Upper lobe of right lung (tissue), 1 donor: ENCODE measurements at places on chromosomes 3 and 15. TPM values are rescaled to one million over a fixed set of nuclear protein-coding genes. Genes with fewer than 3 reads are reported as not detected.

- no peak overlapping the region for H3K4me3 ChIP-seq
- H3K27me3 ChIP-seq: peaks cover 24% of the 10 kb centered on the region
- no peak overlapping the region for H3K27ac ChIP-seq
- H3K36me3 ChIP-seq: no peaks in the 10 kb centered on the region
Observed at GRCh38 chr3:142947799-142948575, 15.5 kb downstream of the PAQR9 start.

CHRM5 gene
- not detected for total RNA-seq

DUOXA2 gene
- total RNA-seq: not detected

DNA sequence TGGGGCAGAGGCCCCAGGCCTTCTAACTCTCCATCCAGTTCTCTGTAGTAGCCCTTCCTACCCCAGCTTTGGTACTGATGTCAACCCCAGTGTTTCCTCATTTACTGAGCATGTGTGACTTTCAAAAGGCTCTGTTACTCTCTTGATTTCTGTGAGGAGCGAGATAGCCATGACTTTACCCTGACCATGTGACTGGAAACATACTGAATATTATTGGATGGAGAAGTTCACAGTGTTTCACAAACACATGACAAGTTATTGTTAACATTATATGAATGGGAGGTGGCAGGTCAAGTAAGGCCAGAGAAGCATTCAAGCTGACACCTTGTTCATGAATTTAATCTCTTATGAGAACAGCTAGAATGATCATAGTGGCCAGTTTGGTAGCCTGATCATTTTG, 53.7 kb downstream of the MAGI1 start:
- H3K27me3 ChIP-seq: no peaks in the 10 kb centered on the region
- no peaks in the 10 kb centered on the region for H3K4me1 ChIP-seq
- no peak overlapping the region for H3K27ac ChIP-seq
- no peak overlapping the region for H3K4me3 ChIP-seq
- DNase-seq: no peak

DNA sequence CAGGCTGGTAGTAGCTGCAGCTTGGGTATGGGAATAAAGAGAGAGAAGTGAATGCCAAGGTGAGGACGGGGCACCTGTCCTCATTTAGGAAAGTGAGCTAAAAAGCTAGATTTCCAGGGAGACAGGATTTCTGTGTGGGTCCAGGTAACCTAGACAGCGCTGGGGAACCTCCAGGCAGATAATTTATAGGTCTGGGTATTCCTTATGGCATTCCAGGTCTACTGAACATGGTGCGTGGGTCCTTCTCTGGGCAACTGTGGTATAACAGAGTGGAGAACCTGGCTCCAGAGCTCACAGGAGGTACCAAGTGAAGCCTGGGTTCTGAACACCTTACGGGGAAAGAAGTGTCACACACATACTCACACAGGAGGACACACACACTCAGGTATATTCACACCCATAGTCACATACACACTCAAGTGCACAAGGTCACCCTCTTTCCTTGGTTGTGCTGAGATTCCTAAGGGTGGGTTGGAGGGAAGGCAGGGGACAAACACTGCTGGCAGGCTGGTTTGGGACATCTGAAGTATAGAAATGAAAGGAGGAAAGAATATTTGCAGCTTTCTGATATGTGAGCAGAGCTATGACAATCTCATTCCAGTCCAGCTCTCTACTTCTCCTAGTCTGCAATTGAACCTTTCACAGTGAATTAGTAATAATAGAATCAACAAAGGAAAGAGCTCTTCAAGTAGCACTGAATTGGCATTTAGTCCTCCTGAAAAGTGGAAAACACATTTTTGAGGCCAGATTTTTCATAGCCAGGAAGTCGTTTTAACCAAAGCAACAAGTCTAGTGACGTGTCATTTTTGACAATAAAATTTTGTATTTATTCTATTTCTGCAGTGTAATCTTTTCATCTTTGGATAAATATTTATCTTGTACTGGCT, 37.4 kb upstream of the ITGA11 start:
- H3K36me3 ChIP-seq: no peaks in the 10 kb centered on the region
- no peaks in the 10 kb centered on the region for H3K27me3 ChIP-seq
- H3K4me1 ChIP-seq: peaks cover 11% of the 10 kb centered on the region

GRCh38 chr3:99960941-99961340, 143.3 kb downstream of the CMSS1 start:
- H3K4me3 ChIP-seq: no peak overlapping the region
- H3K36me3 ChIP-seq: no peaks in the 10 kb centered on the region
- peaks cover 10% of the 10 kb centered on the region for H3K4me1 ChIP-seq
- no peaks in the 10 kb centered on the region for H3K27me3 ChIP-seq

GRCh38 chr3:30401971-30402370, 204.4 kb upstream of the TGFBR2 start:
- H3K4me3 ChIP-seq: no peak overlapping the region
- no peak for DNase-seq
- H3K36me3 ChIP-seq: no peaks in the 10 kb centered on the region

EPHA3 gene
- total RNA-seq: 5.1 TPM

DNA sequence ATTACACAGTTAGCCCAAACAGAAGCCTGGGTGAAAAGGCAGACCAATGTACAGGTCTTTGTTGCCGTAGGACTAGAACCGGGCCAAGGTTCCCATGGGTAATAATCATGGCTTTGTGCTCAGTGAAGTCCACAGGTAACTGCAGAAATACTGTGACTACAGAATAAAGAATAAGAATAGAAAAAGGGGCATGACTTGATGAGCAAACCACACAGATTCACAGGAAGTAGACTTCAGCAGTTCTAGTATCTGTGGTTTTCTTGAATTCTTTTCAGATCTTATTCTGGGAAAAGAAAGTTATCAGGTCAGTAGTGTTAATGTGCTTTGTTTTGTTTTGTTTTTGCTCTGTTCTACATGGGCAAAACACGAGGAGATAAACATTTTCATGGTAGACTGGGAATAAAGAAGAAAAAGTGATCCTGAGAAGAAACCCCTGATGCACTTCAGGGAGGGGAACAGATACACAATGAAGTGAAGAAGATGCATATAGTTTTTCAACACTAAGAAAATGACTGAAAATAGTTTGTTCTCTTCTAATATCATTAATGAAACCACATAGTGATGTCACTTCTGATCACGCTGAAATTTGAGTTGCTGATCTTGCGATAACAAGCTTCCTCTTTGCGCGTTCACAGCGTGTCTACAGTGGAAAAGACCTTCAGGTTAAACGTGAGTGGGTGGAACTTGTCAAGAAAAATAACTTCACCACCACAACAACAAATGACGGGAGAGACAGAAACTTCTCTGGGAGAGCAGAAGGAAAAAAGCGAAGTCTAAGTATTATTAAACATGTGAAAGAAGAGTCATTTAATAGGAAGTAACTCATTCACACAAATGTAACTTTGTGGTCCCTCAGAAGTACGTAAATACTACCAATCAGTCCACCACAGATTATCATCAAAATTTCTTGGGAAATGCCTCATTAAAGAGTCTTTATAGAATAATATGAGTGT, 315.8 kb upstream of the SATB1 start:
- peak overlapping the region; percentile 20 for H3K27ac ChIP-seq
- no peak for DNase-seq
- no peaks in the 10 kb centered on the region for H3K36me3 ChIP-seq
- no peaks in the 10 kb centered on the region for H3K4me1 ChIP-seq

SEMA5B gene
- total RNA-seq: 2.3 TPM

DNA sequence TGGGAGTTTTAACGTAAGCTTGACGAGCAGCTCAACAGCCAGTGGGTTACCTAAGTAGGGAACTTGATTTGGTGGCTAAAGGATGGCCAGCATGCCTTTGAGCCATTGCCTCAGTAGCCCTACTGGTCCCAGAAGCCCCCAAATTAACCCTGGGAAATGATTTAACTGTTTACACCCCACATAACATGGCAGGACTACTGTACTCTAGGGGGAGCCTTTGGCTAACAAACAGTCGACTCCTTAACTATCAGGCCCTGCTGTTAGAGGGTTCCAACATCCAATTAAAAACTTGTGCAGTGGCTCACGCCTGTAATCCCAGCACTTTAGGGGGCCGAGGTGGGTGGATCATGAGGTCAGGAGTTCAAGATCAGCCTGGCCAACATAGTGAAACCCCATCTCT, 9.4 kb upstream of the SMCO1 start:
- no peaks in the 10 kb centered on the region for H3K36me3 ChIP-seq
- H3K4me3 ChIP-seq: no peak overlapping the region
- no peaks in the 10 kb centered on the region for H3K4me1 ChIP-seq
- H3K27ac ChIP-seq: no peak overlapping the region
- no peak for DNase-seq
- H3K27me3 ChIP-seq: no peaks in the 10 kb centered on the region

AHSG gene
- total RNA-seq: not detected

DNA sequence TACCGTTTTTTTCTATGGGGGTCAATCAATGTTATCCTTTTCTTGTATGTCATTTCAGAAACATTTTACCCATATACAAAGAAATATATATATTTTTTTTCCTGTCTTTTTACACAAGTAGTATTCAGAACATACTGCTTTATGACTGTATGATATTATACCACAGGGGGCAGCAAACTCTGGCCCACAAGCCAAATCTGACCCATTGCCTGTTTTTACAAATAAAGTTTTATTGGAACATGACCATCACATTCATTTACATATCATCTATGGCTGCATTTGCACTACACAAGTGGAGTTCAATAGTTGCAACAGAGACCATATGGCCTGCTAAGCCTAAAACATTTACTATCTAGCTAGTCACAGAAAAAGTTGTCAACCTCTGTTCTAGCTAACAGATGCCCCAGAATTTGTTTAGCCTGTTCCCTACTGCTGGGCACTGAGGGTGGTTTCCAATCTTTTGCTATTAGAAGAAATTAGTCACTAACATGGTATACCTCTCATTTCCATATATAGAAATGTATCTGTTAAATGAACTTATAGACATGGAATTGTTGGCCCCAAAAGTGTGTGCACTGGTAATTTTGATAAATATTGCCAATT, 57.7 kb downstream of the BFSP2 start:
- no peak for DNase-seq
- no peak overlapping the region for H3K27ac ChIP-seq
- H3K4me3 ChIP-seq: no peak overlapping the region
- H3K4me1 ChIP-seq: peaks cover 9% of the 10 kb centered on the region

DNA sequence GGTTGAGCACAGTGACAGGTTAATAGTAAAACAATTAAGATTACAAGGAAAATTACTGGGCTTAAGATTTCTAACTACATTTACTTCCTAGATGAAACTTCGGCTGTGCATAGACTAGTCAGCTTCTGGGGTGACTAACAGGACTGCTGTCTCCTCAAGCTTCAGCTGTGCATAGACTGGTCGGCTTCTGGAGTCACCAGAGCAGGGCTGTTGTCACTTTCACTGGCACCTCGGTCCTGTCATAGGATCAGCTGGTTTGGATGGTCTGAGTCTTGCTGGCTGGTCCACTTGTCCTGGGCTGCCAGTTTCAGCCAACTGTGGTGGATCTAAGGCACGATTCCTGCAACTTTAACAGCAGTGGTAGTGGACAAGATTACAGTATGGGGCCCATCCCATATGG, 23.9 kb upstream of the ACAD9 start:
- no peak overlapping the region for H3K4me3 ChIP-seq
- H3K27ac ChIP-seq: no peak overlapping the region
- H3K36me3 ChIP-seq: no peaks in the 10 kb centered on the region

TNFSF10 gene
- total RNA-seq: 140 TPM

DNA sequence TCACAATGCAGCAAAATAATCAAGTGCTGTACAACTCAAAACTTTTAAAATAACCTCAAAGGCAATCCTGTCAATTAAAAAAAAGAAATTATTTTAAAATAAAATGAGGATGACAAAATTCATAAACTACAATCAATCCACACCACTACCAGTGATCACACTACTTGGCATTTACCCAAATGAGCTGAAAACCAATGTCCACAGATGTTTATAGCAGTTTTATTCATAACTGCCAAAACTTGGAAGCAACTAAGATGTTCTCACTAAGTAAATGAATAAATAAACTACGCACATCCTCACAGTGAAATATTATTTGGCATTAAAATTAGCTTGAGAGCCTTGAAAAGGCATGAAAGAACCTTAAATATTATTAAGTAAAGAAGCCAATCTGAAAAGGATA, 121.3 kb downstream of the STAG1 start:
- no peak overlapping the region for H3K27ac ChIP-seq
- H3K27me3 ChIP-seq: no peaks in the 10 kb centered on the region
- DNase-seq: no peak
- H3K4me1 ChIP-seq: peaks cover 9% of the 10 kb centered on the region

DNA sequence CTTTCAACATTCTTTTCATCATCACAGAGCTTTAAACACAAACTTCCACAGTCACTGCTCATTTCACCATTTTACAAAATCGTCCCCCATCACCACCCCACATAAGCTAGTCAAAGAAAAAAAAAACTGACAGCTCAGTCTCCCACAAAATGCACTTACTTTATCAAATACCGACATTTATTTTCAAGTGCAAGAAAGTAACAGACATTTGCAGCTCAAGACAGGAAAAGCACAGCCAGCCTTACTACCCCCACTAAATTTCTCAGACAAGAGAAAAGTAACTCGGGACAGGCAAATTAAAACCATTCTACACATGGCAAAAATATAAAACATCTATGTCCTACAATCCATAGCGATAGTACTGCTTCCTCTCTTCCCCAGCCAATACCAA, 402.4 kb downstream of the SHQ1 start:
- peak overlapping the region; percentile 79 for H3K4me3 ChIP-seq
- H3K36me3 ChIP-seq: no peaks in the 10 kb centered on the region
- no peaks in the 10 kb centered on the region for H3K27me3 ChIP-seq
- DNase-seq: no peak
- H3K27ac ChIP-seq: peak overlapping the region; percentile 90

GRCh38 chr3:46895204-46895660, 17.7 kb downstream of the PTH1R start:
- peaks cover 7% of the 10 kb centered on the region for H3K27me3 ChIP-seq
- H3K27ac ChIP-seq: no peak overlapping the region
- DNase-seq: peak; percentile 89
- H3K4me1 ChIP-seq: peaks cover 28% of the 10 kb centered on the region

- peaks cover 7% of the 10 kb centered on the region for H3K4me1 ChIP-seq
- no peaks in the 10 kb centered on the region for H3K36me3 ChIP-seq
- DNase-seq: peak; percentile 61
- H3K27me3 ChIP-seq: no peaks in the 10 kb centered on the region
Observed at GRCh38 chr3:13581485-13582365, 32.8 kb downstream of the FBLN2 start.

GRCh38 chr15:72207558-72208085, 10.0 kb upstream of the GRAMD2A start:
- no peak overlapping the region for H3K4me3 ChIP-seq
- H3K36me3 ChIP-seq: peaks cover 100% of the 10 kb centered on the region
- H3K27me3 ChIP-seq: no peaks in the 10 kb centered on the region
- no peak for DNase-seq
- H3K27ac ChIP-seq: no peak overlapping the region

DNA sequence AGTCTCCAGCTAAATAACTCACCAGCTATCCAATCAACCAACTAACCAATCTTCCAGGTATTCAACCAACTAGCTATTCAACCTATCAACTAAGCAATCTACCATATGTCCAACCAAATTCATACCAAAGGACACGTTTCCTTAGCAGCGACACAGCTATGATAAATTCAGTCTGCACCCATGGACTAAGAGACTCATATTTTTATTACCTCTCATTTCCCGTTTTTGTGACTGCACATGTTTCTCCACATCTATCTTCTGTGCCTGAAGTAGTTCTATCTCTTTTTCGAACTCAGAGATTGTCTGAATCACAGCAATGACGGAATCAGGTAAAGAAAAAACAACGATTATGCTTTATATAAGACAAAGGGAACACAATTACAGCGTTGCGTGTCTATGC, 34.0 kb upstream of the GNB5 start:
- H3K4me1 ChIP-seq: no peaks in the 10 kb centered on the region
- no peak overlapping the region for H3K4me3 ChIP-seq
- no peak overlapping the region for H3K27ac ChIP-seq
- H3K36me3 ChIP-seq: peaks cover 27% of the 10 kb centered on the region
- no peaks in the 10 kb centered on the region for H3K27me3 ChIP-seq
- DNase-seq: no peak

PLSCR2 gene
- not detected for total RNA-seq
